ENCODE measurements at places on chromosomes 13 and 19.
A peak's percentile ranks its signal among the peaks of the same experiment; 100 is the strongest.

DNA sequence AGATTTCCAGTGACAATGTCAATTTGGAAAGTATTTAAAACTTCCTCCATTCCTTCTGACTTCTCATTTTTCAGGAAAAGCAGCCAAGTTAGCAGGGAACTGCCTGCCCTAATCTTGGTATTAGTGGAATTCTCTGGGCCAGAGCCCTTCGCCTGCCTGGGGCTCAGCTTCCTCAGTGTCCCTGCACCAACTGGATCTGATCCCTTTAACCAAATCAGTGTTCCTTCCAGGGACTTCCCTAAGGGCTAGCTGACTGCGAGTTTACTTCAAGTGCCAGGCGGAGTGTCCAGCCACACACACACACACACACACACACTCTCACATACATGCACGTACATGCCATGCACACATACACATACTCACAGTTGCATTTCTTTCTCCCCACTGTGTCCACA is 20.0 kb downstream of the RAB20 start:
- no peak for DNase-seq

DNA sequence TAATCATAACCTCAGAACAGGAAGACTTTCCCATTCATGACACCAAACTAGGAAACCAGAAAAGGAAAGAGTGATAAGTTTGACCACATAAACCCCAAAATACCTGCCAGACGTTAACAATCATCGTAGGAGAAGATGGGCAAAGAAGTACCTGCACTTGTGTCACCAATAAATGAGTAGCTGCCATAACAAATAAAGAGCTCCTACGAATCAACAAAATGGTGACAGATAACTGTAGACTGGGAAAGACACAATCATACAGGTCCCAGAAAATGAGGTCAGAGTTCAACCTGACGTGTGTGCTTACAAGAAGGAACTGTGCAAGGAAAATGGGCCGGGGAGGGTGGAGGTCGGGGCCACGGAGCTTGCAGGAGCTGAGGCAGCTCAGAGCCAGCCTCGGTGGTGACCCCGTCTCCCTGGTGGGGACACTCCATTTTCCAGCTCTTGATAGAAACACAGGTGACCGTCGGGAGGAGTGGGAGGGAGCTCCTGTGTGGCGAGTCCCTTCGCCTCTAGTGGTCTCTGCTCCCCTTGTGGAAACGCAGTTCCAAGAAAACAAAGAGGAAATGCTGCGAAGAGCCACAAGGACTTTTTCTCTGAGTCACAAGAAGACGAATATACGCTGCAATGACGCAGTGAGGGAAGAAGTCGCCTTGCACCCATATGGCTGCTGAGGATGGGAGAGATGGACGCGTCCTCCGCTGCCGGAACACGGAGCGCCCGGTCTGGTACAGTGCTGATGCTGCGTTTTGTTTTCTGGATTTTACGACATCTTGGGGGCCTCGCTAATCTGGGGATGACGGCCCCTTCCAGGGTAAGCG is 9.5 kb downstream of the PIP5K1C start:
- no peak for DNase-seq

- DNase-seq: no peak
Measured at GRCh38 chr19:18756896-18757295, 34.2 kb downstream of the COMP start.

GRCh38 chr19:7746903-7747884 is at the start of gene CD209:
CD209 (minus strand) TSS chr19:7747534; CDS start chr19:7747511, 23 bp downstream.
- no peak for DNase-seq

DNA sequence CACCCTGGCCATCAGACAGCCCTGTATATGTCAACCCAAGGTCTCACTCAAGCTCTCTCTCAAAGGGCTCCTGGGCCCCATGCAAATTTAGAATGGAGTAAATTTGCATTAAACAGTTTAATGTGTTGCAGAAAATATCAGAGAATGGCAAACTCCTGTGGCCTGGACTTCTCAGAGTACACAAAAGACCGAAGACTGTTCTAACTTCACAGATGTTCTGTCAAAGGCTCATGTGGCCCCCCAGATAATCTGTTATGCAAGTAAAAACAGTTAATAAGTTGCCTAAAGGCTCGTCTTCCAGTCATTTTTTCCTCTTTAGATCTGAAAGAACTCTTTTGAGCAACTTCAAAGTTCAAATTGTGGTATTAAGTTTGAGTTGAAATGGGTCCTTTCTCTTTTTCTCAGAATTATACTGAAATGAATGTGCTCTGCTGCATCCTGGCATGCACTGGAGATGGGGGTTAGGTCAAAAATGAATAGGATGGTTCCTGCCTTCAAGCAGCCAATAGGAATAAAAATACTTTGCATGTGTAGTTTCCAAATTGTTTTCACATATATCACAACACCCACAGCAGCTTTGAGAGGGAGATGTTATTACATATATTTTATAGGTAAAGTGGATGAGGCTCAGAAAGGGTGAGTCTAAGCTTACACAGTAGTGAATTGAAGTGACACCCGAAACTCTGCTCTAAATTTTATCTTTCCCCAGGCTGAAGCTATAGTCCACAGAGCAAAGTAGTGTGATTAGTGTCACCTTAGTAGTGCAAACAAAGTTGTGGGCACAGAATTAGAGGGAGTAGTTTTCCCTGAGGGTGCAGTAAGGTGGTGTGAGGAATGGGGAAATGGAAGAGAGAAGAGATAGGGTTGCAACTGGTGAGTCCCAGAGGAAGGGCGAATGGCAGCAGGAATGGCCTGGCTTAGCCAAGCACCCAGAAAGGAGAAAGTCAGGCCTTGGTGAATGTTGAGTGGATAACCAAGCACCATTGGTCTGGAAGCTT is 205.0 kb upstream of the RFC3 start:
- DNase-seq: no peak

GRCh38 chr13:28002886-28003698 is 14.6 kb upstream of the URAD start:
- no peak for DNase-seq

DNA sequence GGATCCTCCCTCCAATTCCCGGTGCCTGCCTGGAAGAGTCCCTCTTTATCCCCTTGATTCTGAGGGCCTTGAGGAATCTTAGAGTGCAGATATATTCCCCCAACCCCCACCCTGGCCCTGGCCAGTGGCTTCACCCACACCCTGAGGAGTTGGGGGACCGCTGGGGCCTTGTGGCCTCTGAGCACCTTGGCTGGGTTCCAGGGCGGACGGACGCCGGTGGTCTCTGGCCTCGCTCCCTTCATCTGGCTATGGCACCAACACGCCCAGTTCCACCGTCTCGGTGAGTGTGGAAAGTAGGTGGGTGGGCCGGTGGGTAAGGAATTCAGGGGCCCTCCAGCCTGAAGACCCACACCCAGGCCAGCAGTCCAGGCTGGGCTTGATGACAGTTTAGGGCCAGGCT is 5.0 kb downstream of the MAST1 start:
- no peak for DNase-seq

DNA sequence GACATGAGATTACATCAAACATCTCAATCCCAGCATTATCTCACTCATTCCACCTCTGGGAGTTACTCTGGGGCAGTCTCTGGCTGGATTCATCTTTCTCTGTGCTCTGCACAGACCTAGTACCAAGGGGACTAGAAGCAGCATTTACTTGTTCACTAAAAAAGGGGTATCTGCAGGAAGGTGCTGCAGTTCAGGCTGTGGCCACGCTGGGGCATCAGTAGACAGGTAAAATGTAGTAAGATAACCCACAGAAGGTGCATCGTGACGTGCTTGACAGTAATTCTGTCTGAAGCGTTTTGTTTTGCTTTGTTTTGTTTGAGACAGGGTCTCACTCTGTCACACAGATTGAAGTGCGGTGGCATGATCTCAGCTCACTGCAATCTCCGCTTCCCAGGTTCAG is 29.3 kb downstream of the ZNF564 start:
- no peak for DNase-seq

- no peak for DNase-seq
Measured at GRCh38 chr19:10460714-10461046, 40.3 kb downstream of the PDE4A start.

GRCh38 chr13:27283906-27284493 is 13.4 kb downstream of the RASL11A start:
- DNase-seq: no peak

DNA sequence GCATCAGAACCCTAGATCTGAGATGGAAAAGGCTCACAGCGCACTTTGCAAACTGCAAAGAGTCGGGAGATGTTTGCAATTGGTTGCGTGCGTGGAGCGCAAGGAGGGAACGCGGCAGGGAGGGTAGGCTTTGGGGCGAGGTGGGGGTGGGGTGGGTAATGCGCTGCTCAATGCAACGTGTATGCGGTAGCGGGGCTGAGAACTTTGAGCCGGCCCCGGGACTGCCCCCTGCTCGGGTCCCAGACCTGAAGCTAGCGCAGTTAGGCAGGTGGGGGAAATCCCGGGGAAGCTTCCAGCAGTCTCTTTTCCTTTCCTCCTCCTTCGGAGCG is 971 bp downstream of the FOSB start:
- DNase-seq: no peak

DNA sequence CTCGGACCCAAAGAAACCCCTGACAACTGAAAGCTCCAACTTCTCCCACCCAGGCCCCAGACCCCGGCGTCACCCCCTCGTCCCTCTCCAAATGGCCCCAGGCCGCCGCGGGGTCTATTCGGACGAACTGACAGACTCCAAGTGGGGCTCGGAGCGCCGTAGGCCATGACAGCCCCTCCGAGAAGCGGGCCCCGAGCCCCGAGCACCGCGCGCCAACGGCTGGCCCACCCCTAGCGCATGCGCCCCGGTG is 360 bp downstream of the DDX39A start:
- peak; percentile 92 for DNase-seq

DNA sequence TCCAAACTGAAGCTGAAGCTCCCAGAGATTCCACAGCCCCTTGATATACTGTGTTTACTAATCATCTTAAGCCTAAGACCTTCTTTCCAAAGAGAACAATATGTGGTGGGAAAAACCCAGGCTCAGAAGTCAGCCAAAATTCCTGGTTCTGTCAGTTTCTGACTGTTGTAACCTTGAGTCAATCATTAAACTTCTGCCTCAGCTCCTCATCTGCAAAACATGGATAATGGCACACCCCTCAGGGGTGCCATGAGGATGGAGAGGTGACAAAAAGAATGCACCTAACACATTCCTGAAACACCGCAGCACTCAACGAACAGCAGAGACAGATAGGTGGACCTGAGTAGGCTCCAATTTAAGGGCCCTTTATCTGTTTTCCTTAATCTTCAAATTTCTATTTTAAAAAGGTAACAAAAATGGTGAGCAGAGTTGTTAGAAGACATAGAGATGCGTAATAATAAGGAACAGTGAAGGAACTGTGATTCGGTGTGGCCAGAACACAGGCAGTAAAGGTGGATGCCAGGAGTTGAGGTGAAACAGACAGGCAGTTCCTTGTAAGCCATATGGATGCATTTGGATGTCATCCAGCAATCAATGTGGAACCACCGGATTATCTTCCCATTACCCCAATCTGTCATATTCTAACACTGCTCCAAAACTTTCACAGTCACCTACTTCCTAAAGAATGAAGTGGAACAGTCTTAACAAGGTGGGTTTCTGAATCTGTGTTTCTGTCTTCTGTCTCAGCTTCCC is 56.6 kb upstream of the DOCK9 start:
- no peak for DNase-seq

GRCh38 chr13:28147495-28147894 is 9.2 kb downstream of the PAN3 start:
- no peak for DNase-seq

GRCh38 chr19:13382633-13382938 is 123.7 kb downstream of the CACNA1A start:
- DNase-seq: no peak

DNA sequence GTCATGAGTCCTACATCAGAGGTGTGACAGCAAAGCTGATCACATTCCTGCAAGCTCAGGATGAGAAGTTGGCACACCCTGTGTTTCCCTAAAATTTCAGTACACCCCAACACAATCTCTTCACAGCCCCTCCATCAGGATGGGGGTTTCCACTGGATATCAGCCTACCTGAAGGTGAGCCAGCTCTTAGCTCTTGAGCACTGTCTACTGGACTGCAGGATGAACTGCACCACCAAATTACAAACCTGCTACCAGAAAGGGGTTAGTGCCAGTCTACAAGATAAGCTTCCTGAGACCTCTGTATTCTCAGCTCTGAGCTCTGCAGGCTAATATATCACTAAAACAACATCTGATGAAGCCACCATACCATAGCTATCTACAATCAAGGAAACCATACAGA is 1616.2 kb upstream of the SPRY2 start:
- no peak for DNase-seq

DNA sequence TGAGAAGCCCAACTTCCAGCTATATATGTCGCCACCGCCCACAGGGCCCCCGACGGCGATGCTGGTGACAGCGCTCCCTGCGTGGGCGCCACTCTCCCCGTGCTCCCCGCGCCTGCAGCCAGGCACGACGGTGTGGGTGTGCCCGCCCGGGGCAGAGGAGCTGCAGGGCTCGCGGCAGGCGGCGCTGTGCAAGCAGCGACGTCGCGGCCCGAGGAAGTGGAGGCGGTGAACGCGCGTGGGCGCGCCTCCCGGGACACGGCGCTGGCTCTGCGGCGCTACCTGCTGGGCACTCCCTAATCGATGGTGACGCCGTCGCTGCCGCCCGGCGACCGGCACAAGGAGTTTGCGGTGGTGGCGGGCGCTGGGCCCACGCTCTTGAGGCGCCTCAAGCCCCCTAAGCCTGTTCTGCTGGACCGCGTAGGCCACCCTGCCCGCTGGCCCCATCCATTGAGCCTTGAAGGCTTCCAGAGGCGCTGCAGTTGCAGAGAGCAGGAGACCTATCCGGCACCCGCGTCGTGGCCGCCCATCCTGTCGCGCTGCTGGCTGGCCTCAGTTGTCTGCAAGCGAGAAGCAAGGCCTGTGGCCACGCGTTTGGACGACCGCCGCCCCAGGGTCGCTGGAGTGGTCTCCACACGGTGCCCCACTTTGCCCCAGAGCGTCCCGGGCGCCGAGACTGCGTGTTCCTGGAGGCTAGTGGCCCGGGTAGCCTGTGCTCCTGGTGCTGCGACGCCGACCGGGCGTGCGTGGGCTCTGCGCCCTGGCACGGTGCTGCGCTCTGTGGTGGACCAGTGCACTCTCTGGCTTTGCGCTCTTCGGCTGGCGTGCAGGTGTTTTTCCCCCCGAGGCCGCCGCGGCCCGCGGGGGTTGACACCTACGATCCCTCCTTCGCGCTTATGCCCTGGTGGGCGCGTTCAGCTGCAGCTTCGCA is 23.1 kb downstream of the LRFN3 start:
- peak; percentile 49 for DNase-seq

DNA sequence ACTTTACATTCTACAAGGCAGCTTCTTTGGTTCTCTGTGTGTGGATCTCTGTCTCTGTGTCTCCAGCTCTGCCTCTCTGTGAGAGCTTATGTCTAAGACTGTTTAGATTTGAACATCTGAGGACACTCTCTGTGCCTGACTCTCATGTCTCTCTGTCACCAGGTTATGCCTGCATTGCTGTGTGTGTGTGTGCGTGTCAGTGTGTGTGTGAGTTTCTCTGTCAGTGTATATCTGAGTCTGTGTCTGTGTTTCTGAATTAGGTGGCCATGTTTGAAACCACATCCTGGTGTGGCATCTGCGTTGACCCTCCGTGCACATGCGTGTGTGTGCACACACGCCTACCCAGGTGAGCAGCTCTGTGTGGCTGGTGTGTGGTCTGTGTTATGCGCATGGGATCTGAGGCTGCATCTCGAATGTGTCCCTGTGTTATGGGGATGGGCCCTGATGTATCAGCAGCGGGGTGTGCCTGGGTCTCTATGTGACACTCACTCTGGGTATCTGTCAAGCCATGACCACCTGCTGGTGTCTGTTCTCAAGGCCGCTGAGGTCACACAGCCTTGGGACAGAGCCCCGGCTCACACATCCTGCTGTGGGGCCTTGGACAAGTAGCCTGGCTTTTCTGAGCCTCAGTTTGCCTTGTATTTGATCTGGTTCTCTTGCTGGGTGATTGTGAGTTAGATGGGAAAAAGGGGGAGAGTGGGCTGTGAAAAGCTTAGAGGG is 6.7 kb downstream of the ATP1A3 start:
- DNase-seq: no peak

GRCh38 chr13:93776936-93777335 is 550.3 kb downstream of the GPC6 start:
- no peak for DNase-seq

All from nephron progenitor cell (in vitro differentiated cells).